NT2/D1 (cell line): ENCODE measurements at places on chromosomes 4 and X.

DNA sequence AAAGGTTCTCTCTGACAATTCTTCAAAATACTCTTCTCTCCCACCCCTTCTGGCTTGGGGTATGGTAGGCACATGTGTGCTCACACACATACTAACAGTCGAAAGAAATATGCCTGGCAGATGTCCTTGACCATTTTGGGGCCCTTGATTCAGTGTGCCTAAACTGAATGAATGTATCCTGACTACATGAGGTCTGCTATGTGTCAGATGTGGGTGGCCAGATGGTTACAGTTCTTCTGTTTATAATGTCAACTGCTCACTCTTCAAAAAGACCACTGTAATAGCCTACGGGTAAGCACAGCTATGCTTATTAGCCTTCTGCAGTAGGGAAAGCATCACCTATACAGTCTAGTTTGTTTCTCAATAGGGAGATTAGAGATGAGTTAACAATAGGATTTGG, 63.7 kb upstream of the VEGFC start:
- DNase-seq = no peak

DNA sequence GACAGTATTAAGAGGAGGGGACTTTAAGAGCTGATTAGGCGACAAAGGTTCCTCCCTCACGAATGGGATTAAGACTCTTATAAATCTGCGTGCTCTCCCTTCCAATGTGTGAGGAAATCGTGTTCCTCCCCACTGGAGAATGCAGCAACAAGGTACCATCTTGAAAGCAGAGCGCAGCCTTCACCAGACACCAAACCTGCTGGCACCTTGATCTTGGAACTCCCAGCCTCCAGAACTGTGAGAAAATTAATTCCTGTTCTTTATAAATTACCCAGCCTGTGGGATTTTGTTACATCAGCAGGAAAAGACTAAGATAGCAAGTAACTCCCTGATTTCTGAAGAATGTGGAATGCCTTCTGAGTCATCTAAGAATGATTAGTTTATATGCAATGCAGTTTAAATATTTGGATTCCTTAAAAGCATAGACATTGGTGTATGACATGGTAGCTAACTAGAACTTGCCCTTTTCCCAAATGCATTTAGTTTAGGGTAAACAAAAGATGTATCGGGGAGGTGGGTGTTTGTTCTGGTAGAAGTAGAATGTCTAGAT, 86.1 kb downstream of the USP46 start:
- DNase-seq = no peak

DNA sequence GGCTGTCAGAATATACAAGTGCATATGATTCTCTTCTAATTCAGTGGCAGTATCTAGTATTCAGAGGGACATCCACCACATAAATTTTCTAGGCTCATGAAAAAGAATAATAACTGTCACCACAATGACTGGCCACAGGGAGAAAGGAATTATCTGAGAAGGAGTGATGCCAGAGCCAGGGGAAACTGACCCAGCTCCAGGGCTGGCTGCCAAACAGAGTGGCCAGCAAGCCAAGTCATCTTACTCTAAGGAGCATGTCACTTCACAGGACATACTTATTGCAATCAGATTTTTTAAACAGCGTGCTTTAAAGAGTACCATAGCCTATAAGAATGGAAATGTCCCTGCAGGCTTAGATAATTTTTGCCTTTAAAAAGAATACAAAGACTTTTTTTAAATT, 5.8 kb upstream of the SEPTIN11 start:
- no peak for DNase-seq

GRCh38 chr4:143404555-143404954, 67.9 kb downstream of the GAB1 start:
- no peak for DNase-seq

DNA sequence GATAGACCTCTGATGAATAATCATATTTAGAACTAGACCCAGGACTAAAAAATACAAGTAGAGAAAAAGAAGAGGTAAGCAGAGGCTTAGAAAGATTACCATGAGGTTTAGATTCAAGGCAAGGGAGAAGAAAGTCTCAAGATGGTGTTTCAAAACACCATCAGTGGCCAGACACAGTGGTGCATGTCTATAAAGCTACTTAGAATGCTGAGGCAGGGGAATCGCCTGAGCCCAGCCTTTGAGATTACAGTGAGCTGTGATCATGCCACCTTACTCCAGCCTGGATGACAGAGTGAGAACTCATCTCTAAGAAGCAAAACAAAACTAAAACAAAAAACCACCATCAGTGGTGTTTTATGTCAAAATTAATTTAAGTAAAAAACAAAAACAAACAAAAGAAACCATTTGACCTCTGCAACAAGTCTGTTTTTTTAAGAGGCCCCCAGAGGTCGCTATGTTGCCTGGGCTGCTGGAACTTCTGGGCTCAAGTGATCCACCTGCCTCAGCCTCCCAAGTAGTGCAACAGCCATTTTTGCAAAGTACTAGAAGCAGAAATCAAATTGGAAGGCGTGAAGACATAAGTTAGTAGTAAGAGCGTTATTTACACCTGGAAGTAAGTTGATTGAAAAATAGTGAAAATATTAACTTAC, 784.3 kb downstream of the ADGRL3 start:
- DNase-seq = no peak

DNA sequence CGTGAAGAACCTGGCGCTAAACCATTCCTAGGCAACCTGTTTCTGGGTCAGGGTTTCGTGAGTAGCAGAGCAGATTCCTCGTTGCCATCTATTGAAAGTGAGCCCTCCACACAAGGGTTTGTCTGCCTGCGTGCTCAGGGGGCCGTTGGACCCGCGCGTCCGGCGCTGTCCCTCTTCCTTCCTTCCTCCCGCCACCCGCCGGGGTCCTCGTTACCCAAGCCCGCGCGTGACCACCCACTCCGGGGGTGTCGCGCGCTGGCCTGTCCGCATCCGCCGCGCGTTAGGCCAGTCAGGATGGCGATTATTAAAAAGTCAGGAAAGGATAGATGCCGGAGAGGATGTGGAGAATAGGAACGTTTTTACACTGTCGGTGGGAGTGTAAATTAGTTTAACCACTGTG, 66.8 kb downstream of the LINC00632 start:
- DNase-seq = no peak

GRCh38 chr4:6943012-6943884, 33.6 kb downstream of the TBC1D14 start:
- no peak for DNase-seq

DNA sequence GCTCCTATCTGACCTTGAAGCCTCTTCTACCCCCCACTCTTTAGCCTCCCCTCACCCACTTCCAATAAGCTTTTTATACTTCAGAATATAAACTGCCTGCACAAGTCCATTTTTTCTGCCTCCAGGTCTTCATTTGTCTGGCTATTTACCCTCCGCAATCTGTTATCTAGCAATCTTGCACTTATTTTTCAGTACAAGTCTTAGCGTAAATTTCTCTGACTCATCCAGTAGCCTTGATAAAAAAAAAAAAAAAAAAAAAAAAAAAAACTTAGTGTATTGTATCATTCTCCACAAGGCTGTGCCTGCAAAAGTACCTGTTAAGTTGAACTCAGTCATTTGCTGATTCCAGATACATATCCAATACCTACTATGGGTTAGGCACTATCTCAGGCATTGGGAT, 219.5 kb upstream of the DKK2 start:
- DNase-seq = no peak

GRCh38 chr4:15765910-15766697, 12.0 kb upstream of the CD38 start:
- no peak for DNase-seq

DNA sequence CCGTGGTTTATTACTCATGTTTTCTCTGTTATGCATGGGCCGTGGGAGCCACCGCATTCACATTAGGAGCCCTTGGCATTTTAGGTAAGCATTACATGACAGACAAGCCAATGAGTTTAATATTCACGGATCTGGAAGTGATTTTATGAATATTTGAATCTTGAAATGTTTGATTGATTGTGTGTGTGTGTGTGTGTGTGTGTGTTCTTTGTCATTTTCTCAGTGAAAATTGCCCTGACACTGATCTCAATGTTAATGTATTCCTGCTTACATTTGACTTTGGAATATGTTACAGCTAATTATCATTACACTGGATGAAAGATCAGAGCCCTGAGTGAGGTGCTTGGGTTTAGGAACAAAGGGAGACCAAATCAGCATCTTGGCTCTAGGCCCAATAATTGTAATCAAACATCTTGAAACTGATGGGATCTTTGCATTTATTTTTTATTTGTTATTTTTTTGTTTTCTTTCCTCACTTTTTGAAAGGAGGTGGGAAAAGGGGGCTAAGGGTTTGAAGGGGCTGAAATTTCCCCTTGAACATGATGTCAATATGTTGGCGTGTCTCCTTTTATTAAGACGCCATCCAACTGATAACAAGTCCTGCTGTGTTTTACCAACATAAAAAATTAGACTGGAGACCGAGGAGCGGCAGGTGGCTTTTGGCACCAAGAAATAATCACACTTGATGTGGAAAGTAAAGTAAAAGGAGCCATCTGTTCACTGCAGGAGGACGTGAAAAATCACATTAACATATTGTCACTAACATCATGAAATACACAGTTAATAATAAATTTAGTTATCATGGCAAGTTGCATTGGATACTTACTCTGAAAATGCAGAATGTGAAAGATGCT, 5.2 kb upstream of the GK2 start:
- DNase-seq = no peak

DNA sequence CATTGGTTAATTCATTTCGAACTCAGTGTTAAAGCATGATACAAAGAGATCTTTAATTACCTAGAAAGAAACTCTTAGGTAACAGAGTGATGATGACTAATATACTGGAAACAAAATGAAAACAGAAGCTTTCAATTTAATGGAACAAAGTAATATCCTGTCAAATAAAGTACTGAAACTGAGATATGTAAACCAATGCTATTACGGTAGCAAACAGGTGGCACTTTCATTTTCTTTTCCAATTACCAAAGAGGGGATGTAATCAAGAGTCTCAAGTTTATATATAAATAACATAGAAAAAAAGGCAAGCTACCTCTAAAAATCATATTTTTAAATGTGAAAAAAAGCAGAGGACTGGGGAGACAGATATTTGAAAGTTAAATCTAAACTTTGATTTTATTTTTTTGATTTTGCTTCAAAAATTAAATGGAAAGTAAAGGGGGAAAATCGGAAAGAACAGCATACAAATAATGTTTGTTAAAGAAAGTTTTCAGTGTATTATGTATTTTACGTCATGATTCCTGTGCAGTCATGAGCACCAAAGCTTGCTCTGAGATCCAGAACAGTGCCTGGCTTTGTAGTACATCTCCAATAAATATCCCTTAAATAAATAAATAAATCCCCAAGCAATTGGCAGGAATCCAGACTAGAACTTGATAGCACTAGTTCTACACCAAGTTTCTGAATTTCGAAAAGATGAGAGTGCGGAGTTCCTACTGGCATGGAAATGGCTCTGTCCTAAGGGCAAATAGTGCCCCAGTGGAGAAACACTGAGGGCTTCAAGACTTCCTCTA, 25.0 kb upstream of the RAPGEF2 start:
- DNase-seq = no peak

DNA sequence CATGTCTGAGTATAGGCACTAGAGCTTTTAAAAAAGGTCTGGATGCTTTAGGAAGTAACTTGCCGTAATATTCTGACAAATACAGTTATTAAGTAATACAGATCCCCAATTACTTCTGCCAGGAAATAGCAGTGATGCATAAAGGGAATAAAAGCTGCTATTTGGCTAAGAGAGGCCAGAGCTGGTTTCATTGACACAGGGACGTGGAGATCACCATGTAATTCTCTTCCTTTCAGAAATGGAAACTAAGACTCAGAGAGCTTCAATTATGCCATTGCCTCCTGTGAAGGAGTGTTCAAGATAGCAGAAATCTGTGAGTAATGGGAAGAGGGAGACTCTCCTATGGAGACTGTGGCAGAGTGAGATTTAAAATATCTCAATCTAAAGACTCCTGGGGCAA, 238.1 kb downstream of the SLITRK2 start:
- no peak for DNase-seq

DNA sequence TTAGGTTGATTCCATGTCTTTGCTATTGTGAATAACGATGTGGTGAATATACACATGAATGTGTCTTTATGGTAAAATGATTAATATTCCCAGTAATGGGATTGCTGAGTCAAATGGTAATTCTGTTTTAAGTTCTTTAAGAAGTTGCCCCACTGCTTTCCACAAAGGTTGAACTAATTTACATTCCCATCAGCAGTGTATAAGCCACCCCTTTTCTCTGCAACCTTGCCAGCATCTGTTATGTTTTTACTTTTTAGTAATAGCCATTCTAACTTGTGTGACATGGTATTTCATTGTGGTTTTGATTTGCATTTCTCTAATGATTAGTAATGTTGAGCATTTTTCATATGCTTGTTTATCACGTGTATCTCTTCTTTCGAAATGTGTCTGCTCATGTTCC, 503.3 kb downstream of the PCDH18 start:
- DNase-seq = no peak

GRCh38 chrX:150602743-150603142, 34.3 kb downstream of the MTM1 start:
- no peak for DNase-seq

GRCh38 chr4:173494013-173494970, 35.7 kb downstream of the HAND2 start:
- DNase-seq = no peak

DNA sequence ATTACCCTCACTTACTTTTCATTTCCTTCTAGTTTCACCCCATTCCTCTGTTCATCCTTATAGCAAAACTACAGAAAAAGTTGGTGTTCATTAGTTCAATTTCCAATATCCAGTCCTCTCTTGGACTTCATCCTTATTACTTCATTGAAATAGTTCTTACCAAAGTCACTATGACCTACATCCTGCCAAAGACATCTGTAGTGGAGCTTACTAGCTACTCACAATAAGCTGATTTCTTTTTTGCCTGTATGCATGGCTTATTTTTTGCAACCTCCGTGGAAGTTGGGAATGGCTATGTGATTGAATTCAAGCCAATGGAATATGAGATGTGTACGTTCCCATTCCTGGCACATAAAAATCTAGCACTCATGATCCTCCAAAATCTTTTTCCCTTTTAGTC, 4.6 kb upstream of the CDKL2 start:
- no peak for DNase-seq
